ENCODE measurements at places on chromosomes 12 and 14.

DNA sequence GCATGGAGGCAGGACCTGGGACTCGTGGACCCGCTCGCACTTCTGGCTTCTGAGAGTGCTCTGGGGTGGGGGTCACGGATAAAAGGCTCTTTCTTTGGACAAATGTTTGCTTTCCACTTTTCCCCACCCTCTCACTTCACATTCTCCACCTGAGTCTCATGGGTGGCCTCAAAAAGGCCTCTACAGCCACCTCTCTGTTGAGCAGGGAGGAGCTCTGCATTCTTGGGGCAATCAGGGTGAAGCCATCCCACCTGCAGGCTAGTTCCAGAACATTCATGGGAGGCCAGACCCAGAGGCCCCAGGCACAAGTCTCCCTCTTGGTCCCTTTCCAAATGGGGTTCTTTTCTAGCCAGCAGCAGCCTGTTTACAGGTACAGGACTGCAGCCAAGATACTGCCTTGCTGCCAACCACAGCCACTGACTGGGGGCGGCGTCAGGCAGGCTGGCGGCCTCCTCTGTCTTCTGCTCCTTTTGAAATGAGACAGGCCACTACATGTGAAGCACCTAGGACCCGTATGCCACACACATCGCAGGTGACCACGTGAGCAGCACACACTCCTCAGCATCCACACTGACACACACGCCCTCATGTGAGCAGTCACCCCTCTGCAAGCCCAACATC, 18.2 kb upstream of the CEBPE start:
- no peak for DNase-seq

GRCh38 chr12:1034243-1034642, 43.2 kb downstream of the ERC1 start:
- DNase-seq = no peak

DNA sequence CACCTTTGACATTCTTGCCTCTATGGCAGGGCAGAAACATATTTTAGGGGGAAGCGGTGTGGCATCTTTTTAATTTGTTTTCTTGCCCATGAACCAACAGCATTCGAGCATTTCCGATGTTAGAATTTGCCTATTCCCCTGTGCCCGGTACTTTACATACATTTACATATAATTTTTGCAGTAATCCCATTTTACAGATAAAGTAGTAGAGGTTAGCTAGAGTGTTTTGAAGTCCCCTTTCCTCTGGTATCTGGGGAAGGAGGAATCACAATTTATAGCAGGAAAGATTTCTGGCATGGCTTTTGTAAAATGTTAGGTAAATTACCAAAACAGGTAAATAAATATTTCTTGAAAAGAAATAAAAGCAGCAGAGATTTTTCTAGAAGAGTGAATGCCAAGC, 1.6 kb downstream of the BORCS5 start:
- no peak for DNase-seq

- DNase-seq = no peak
Observed at GRCh38 chr14:75979071-75979571, 2.7 kb downstream of the TGFB3 start.

DNA sequence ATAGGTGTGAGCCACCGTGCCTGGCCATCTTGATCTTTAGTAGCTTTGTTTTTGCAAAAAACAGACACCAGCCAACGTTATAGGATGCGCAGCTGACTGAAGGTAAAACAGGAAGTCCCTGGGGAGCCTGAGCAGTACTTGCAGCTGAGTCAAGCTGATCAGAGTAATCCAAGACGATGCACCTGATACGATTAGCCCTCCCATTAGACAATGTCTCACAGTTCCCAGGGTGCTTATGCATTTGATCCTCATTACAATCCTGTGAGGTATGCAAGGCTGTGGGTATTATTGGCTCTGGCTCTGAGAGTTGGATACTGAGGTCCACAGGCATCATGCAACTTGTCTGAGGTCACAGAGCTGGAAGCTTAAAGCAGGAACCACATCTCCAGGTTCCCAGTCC, 8.1 kb downstream of the KRT18 start:
- DNase-seq = peak; percentile 57

DNA sequence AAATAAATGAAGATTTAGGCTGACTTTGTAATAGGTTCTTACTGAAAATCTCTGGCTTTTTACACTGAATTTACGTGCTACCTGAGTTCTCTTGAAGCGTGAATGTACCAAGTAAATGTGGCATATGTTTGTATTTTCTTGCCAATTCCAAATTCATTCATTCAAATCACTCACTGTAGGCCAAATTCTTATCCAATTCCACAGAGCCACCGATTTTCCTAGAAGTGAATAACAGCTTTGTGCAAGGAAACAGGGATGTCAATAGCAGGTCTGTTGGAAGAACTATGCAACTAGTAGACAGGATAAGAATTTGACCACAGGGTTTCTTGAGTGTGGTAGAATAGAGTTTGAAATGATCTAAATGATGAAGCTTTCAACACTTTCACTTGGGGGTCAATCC, 86.8 kb downstream of the SOX5 start:
- DNase-seq = no peak

DNA sequence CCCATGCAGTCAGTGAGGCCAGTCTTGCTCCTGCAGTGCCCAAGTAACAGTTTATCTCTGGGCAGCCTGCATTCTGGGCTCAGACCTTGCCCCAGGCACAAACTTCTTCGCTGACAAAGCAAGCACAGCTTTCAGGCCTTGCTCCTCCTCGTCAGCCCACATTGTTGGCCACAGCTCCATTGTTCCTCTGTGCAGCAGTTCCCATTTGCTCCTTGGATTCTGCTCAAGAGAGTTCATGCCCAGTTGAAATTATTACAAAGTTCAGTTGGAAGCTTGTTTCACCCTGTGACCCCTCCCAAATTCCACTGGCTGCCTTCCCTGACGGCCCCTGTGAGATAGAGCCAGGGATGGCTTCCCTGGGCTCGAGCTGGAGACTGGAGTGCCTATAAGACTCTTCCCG, 163.4 kb upstream of the DDHD1 start:
- no peak for DNase-seq

- DNase-seq = no peak
Observed at GRCh38 chr12:7959701-7960121, 23.7 kb upstream of the SLC2A3 start.

GRCh38 chr14:22580625-22581024, 8.4 kb downstream of the DAD1 start:
- DNase-seq = no peak

DNA sequence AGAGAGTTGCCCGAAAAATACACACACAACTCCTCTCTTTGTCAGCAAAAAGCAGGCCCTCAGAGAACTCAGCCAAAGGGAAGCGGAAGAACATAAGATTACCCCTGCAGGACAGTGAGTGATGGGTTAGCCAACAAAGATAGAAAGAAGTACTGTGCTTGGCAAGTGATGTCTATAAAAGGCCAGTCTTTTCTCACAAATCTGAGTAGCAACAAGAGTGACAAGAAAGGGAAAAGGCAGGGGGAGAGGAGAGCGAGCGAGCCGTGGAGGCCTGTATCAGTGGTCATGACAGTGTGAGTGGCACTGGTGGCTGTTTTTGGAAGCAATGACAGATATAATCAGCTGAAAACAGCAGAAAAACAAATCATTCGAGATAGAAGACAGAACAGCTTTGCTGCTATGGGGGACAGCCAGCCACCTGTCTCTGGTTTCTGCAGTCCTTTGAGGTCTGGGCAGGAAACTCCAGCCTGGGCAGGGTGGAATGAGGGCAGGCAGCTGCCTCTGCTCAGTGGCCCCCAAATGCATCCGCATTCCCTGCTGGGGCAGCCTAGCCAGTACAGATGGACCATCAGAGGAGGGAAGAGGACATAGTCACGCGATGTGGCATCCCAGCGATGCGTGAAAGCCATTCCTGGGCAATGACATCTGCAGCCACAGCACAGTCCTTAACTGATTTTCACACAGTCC, 74.7 kb downstream of the TRIM9 start:
- DNase-seq = no peak

DNA sequence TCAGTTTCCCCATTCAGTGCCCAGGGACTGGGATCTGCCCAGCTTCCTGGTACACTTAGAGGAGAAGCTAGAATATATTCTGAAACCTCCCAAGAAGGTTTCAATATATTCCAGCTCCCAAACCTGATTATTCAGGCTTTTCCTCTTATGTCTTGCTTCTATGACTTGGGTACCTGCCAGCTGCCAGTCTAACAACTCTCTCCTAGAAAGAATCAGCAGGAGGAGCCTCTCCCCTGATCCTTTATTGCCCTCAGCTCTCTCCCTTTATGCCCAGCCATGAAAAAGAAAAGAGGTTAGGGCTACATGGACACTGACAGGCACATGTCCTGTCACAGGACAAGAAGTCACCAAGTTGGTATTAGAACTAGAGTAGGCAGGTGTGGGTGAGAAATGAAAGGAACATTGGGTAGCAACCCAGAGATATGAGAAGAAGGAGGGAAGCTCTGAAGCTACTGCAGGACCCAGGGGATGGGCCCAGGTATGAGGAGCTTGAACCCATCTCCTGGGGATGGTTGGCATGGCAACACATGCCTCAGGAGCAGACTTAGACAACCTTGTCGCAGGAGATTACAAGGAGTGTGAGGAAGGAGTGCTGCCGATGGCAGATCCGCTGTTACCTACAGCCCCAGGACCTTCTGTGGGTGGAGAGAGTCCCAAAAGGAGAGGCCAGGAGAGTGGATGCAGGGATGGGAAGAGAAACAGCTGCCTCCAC, 2.0 kb upstream of the CACNB3 start:
- DNase-seq = no peak

- DNase-seq = no peak
Observed at GRCh38 chr12:57614178-57614947, 3.1 kb downstream of the ARHGEF25 start.

GRCh38 chr14:74917646-74918081, 5.4 kb downstream of the RPS6KL1 start:
- DNase-seq = no peak

DNA sequence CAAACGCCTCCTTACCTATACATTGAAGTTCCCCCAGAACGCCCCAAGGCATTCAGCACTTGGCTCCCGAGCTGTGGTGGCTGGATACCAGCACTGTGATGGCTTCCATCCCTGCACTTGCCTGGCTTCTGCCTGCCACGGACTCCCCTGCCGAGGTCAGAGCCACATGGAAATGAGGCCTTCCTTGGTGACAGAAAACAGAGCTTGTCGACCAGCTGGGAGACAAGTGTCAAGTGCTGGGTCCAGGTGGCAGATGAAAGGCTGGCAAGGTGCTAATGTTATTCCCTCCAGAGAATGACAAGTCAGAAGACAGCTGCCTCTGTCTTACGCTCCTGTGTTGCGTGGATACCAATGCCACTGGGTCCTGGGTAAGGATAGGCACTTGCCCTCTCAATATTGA, 26.2 kb upstream of the GNG2 start:
- DNase-seq = no peak

GRCh38 chr14:105255021-105255507, 6.7 kb downstream of the BTBD6 start:
- no peak for DNase-seq

- no peak for DNase-seq
Observed at GRCh38 chr12:125183187-125184067, 118.2 kb downstream of the AACS start.

GRCh38 chr12:67112586-67112985, 156.6 kb upstream of the CAND1 start:
- DNase-seq = no peak

GRCh38 chr12:47602949-47603558, 102.8 kb downstream of the RPAP3 start:
- DNase-seq = no peak

- no peak for DNase-seq
Observed at GRCh38 chr14:61780125-61780524, 17.9 kb downstream of the SNAPC1 start.

GRCh38 chr14:102295270-102295669, 9.7 kb downstream of the MOK start:
- DNase-seq = no peak

DNA sequence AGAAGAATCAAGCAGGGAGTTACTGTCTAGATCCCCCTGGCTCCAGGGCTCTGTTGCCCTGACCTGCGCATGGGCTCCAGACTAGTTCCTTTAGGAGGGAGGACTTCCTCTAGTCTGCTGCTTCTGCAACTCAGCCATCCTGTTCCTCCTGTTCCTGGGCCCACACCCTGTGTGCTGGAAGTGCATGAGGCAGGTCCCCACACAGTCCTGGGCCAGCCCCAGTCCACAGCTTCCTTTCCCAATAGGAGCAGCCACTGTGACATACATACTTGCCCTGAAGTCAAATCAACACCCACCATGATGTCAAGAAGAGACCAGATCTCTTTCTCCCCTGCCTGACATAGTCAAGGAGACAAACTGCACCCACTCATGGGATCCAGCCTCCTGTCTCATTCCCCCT, 1.3 kb downstream of the SDR9C7 start:
- no peak for DNase-seq

DNA sequence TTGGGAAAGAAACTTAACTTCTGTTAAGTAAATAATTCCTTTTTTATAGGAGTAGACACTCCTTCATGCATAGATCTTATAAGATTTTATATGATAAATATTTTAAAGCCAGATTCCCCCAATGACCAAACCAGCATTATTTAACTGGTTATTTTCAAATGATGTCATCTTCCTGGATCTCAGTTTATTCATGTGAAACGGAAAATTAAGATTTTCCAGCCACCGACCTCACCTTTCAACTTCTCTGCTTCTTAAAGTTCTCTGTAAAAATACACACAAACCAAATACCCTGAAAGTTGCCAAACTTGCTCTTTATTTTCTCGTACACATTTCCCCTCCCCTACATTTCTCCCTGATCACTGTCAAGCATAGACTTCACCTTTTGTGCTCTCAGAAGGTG, 364.2 kb downstream of the GALC start:
- no peak for DNase-seq

DNA sequence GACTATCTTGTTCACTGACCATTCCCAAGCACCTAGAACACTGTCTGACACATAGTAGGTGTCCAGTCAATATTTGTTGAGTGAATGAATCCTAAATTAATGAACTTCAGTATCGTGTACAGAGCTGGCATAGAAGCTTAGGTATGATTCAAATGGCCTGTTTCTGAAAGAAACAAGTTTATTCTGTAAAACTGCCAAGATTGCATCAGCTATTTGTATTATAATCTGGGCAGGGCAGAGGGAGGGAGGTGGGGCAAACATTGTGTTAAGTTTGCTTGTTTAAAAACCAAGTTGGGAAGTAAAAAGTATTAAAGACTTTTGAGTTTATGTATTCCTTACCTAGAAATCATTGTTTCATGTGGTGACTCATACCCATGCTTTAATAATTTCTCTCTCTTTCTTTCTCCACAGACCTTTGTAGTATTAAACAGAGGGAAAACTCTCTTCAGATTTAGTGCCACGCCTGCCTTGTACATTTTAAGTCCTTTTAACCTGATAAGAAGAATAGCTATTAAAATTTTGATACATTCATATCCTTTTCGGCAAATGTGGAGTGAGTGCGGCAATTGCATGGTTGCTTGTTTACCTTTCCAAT, 92.8 kb downstream of the SCN8A start:
- DNase-seq = no peak

DNA sequence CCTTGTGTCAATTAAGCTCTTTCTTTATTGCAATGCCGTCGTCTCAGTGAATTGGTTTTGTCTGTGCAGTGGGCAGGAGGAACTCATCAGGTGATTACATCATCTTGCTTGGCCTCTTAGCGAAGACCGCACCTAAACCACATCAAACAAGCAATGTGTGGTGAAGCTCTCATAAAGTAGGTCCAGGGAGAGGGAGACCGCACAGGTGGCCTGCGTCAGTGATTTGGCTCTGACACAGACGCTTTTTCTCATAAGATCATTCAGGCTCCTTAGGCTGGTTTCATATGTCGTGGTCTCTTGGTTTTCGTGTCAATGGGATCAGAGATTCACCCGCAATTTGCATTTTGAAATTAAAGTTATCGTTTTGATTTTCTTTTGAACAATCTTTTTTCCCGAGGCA, 6.7 kb upstream of the TESC start:
- peak; percentile 81 for DNase-seq

Data from NCI-H187 treated with DMSO at 0.1 percent for 48 hours (cell line).